T1000 (cell line): ENCODE measurements at places on chromosomes 2 and 18.

DNA sequence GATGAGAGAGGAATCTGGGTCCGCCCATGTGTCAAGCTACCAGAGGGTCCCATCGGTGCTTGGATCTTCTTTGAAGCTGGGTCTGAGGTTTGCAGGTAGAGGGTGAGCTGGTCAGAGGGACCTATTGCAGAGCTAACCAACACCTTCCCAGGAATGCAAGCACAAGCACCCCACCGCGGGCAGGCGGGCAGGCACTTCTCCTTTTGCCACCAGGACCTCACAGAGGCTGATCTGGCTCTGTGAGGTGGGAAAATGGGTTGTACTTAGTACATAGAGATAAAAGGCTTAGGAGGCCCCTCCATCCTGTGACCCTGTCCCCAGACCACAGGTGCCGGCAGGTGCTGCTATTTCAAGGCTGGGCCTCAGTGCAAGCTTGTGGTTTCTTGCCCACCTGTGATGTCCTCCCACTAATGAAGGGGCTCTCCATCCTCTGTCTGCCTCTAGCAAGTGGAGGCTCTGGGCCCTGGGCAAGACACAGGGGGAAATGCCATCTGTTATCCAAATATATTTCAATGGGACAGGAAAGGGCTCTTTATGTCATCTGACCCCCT is 31.4 kb upstream of the IL37 start:
- DNase-seq, result no peak

GRCh38 chr2:160484859-160485520 is 8.6 kb downstream of the RBMS1 start:
- DNase-seq, result no peak

DNA sequence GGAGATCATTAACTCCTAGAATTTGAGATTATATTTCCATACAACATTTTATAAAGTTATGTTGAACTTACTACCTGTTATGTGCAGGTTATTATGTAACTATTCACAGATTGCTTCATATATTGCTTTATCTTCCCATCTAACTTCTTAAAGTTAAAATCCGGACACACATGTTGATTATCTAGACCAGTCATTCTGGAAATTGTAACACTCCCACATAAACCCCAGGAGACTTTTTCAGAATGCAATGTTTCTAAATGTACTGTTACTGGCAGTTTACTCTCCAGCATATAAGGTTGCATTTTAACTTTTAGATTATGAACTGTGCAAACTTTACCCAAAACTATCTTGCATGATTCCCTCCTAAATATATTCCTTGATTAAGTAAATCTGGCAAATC is 70.5 kb upstream of the FAM117B start:
- no peak for DNase-seq

- no peak for DNase-seq
Measured at GRCh38 chr2:37468170-37468569, 123.7 kb downstream of the QPCT start.

DNA sequence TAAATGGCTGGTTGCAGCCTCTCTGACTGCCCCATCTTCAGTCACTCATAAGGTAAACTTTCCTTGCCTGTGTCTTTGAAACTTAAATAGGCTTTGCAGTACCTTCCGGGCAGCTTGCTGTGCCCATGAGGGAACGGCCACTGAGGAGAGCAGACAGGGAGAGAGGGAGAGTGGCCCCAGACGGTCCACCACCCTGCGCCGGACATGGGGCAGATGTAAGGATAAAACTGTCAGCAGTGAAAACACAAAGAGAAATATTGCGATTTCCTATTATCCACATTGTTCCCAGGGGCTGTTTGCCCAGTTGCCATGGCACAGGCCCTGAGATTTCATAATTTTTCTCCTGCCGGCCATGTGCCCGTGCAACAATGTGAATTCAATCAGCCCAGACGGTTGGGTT is 265.9 kb upstream of the SALL3 start:
- no peak for DNase-seq

GRCh38 chr2:103285354-103285753 is 523.5 kb downstream of the TMEM182 start:
- DNase-seq, result no peak

DNA sequence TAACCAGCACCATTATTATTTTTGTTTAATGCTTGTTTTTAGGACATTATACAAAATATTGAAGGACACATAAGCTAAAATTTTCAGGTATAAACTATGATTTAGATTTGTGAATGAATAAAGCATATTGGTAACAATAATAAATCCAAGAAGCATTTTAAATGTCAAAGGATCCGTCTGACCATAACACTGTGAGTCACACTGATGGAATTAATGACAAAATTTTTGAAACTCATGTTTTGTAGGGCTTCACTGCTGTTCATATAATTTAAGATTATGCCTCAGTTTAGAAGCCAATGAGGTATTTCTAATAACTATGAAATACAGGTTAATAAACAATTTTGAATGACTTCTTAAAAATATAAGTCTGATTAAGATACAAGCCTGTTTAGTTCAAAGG is 124.6 kb downstream of the TMEFF2 start:
- no peak for DNase-seq

GRCh38 chr2:206232287-206233035 is 42.0 kb upstream of the ZDBF2 start:
- DNase-seq, result no peak

GRCh38 chr2:240782886-240783818 is 36.9 kb downstream of the KIF1A start:
- DNase-seq, result no peak

DNA sequence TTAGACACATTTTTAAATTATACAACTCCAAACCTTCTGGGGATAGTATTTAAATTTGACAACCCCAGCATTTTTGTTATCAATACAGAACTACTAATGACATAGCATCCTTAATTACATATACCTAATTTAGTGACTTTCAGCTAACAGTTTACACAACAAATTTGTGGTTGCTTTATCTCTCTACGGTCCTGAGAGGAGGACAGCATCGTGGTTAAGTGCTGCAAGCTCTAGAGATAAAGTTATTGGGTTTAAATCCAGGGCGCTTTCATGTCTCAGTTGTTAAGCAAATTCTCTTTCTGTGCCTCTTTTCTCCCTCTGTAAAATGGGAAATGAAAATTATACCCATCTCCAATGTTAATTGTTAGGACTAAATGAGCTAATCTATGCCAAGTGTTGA is 129.3 kb downstream of the METTL4 start:
- no peak for DNase-seq

GRCh38 chr2:65129286-65129825 is 550 bp downstream of the RAB1A start:
- no peak for DNase-seq

- DNase-seq, result no peak
Measured at GRCh38 chr18:63195326-63196159, 124.0 kb downstream of the BCL2 start.

DNA sequence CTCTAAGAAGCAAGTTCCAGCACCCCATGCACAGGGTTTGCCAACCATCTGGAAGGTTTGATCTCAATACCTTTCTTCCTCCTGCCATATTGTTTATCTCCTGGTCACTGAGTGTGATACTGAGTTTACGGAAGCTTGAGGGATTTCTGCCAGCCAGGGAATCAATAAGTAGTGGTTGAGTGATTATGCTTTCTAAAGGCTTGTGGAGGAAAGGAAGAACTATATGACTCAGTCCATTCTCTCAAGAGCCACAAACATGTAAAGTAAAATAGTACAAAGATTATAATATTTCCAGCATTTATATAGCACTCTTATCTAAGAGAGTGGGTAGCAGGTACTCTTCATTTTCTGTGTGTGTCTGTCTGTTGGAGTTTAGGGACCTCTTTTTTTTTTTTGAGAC is 49.2 kb downstream of the SLC4A3 start:
- no peak for DNase-seq

- DNase-seq, result no peak
Measured at GRCh38 chr2:99861376-99861760, 281.0 kb downstream of the AFF3 start.

GRCh38 chr2:175539122-175539521 is 357.6 kb upstream of the ATP5MC3 start:
- no peak for DNase-seq

DNA sequence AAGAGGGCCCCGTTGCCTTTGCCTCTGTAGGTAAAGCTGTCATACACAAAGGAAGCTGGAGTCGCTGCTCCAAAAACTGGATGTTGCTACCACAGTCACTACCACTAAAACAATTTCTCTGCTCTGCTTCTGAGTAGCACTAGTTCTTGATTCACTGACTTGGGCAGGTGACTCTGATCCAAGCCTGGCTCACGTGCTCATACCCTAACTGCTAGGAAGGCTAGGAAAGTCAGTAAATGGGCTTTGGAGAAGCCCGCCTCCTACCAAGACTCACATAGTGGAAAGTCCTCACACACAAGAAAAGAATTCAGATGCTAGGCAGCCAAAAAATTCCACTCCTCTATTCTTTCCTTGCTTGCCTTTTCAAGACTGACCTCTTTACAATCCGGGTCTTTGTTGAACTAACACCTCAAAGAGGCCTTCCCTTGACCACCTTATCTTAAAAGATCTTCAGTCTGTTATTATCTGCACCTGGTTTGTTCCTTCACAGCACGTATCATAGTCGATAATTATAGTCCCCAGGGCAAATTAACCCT is 11.4 kb upstream of the DYNC1I2 start:
- no peak for DNase-seq

DNA sequence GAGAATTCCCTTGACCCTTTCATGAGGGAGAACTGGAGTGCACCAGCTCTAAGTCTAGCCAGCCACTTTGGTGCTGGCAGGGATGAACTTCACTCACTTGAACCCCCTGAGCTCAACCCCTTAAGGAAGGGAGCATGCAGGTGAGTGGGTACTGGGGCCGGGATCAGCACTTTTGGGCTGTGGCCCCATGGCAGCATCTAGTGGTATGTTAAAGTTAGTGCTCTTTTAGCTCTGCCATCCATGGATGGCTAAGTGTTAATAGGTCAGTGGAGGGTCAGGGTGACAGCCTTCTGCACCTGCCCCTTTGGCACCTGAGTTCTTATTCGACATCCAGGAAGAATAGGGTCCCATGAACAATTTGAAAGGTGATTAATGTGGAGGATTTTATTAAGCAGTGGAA is 689.0 kb upstream of the FSHR start:
- no peak for DNase-seq

DNA sequence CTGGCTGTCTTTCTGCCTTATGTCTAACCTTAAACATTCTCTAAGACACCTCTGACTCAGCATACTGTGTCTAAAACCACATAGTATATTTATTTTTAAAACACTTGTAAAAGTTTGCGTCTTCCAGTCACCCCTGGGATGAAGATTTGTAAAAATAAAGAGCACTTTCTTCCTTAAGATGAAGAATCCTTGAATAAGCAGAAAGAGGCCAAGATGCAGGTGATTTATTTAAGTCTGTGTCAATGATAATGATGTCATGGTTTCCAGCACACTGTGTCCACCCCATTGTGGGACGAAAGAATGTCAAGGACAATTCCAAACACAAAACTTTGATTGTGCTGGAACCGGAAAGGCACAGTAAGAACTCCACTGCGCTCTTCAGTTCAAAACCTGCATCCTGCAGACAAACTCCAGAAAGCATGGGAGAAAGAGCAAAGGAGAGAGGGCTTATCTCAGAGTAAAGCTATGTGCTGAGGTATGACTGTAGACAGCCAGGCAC is 92.9 kb downstream of the ZEB2 start:
- DNase-seq, result no peak
